NCI-H2171 treated with DMSO at 0.1 percent for 48 hours (cell line): ENCODE measurements at places on chromosomes 1 and 21.

DNA sequence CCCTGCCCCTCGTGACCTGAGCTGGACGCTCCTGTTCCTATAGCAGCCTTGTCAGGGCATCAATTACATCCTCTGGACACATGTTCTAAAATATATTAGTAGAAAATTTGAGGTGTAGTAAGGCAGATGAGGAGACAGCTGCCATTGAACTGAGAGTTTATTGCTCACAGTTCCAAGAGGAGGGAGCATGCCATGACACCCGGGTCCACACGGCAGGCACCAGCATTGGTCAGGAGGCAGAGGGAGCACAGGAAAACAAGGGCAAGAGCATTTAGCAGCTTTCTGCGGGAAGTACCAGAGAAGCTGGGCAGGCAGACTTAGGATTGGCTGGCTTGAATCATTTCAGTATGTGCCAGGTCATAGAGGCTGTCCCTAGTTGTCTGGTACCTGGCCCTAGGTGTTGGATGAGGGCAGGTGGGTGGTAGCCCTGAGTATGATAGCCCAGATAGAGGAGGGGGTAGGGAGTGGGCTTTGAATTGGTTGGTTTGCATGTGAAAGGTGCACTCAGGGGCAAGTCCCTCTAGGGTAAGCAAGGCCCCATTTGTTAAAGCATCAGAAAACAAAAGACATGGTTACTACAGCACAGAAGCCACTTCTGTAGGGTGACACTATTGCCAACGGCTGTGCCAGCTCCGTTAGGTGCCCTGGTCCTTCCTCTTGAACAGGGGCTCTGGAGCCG lies 223.6 kb upstream of the RAB4A start:
- DNase-seq: no peak

DNA sequence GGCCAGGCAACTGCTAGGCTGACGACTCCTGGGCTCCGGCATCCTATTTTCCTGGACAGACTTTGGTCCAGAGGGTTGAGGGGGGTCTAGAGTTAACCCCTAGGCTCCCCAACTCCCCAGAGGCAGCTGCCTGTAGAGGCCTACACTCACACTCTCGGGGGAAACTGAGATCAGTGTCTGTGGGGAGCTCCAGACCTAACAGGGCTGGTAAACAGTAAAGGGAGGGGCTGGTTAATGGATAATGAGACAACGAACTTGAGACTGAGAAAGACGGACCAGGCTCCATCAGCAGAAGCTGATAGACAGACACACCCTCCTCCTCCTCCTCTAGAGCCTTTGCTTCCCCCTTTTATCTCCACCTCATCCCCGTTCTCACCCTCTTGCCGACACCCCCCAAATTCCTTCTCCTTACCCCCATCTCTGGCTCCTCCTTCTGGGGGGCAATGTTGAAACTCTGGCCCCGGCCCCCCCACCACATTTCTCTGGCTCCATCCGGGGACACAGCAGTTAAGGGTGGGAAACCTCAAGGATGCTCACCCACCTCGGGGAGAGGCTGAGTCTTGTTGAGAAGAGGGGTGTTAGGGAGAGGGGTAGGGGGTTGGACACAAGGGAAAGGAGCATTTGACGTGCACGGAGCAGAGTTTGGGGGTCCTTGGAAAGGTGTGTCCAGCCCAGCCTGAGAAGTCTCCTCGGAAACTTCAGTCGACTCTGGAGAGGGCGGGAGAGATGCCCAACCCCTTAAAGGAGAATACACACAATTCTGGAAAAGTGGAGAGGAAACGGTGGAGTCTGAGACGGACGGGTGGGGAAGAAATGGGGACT lies at the start of gene MTMR11:
Gene MTMR11 (minus strand): TSS at position 710 of the 822 bp plus-strand sequence. CDS start 232 bp downstream, at position 478.
- no peak for DNase-seq

DNA sequence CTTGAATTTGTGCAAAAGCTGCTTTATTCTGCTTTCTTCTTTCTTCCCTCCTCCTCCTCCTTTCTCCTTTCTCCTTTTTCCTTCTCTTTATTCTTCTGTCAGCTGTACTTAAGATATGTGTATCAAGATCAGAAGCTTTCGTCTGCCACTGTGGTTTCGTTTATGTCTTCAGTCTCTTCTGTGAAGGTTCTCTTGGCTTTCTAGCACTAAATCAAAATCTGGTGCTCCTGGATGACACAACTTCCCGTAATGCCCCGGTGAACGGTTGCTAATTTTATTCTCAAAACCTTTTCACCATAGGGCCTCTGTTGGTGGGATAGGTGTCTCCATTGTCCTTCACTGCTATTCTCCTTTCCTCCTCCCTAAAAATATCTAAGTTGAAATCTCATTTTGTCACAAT lies 5.0 kb downstream of the ATF6 start:
- no peak for DNase-seq

- no peak for DNase-seq
These were observed 41.0 kb upstream of the CD5L start for GRCh38 chr1:157882580-157882979.

- DNase-seq: no peak
These were observed 1.6 kb upstream of the HAX1 start for GRCh38 chr1:154270833-154271232.

- DNase-seq: no peak
These were observed 201.5 kb upstream of the COL11A1 start for GRCh38 chr1:103309786-103310185.

GRCh38 chr1:153250166-153250565 lies 9.3 kb upstream of the LORICRIN start:
- no peak for DNase-seq

DNA sequence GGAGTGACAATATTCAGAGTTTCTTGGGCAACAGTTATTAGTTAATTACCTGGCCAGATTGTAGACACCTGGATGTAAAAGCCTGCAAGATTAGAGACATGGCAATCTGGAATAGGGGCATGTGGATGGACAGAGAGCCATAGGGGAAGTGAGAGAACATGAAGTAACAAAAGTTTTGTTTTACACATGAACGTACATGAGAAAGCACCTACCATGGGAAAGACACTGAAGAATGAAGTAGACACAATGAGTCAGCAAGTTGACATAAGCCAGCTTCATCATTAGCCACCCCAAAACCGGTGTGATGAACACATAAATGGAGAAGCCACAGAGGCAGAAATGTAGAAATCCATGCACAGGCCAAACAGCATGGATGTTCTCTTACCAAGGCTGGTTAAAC lies 462.1 kb upstream of the C1orf87 start:
- DNase-seq: no peak

DNA sequence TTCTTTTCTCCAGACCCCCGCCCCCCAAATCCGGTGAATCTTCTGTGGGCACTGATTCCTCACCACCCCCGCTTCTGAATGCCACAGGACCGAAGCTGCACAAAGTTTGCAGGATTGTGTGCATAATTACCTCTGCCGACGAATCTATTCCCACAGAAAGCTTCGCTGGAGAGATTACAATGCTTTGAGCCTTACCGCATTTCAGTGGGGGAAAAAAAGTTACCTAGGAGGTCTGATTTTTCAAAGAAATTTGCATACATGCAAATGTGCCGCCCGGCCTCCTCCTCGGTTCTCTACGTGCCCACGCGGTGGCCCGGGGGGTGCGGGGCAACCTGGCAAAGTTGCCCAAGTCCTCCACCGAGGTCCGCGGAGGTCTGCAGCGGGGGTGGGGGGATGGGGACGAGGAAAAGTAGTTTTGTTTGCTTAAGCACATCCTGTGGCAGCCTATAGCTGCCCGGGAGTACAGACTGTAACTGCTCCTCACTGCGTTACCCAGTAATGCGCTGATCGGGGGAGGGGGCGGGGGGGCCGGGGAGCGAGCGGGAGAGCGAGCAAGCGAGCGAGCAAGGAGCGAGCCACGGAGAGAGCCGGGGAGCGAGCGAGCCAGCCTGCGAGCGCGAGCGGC lies 563 bp upstream of the NFIA start:
- peak; percentile 70 for DNase-seq

DNA sequence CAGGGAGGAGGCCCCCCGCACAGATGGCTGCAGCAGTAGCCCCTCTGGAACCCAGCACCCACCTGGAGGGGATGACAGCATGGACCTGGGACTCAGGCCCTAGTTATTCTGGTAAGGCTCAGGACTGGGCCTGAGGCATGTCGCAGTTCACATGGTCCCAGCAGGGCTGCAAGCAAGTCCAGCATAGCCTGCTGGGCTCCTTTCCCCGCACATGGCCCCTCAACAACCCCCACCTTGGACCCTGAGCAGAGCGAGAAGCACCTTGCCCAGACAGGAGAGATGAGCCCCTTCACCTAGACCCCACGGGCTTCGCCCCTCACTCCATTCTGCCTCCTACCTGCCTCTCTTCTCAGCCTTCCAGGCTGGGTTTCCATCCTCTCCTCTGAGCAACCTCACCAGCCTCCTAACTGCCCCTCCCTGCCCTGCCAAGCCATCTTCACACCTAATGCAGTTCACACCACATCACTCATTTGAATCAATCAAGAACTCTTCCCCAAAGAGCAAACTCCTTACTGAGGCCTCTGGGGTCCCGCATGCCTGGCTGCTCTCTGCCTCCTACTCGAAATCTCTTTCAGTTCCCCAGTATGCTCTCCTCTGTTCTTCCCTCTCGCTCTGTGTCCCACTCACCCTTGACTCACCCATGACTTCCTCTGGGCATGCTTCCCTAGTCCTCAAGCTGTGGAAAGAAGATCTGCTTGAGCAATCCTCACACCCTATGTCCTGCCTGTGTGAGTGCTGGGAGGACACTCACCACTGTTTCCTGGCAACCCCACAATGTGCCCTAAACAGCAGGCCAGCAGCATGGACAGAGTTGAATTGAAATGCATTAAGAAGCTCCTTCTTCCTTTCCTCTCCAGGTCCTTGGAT lies 9.4 kb upstream of the THEMIS2 start:
- no peak for DNase-seq

- no peak for DNase-seq
These were observed 120.6 kb downstream of the PTBP2 start for GRCh38 chr1:96842215-96842614.

DNA sequence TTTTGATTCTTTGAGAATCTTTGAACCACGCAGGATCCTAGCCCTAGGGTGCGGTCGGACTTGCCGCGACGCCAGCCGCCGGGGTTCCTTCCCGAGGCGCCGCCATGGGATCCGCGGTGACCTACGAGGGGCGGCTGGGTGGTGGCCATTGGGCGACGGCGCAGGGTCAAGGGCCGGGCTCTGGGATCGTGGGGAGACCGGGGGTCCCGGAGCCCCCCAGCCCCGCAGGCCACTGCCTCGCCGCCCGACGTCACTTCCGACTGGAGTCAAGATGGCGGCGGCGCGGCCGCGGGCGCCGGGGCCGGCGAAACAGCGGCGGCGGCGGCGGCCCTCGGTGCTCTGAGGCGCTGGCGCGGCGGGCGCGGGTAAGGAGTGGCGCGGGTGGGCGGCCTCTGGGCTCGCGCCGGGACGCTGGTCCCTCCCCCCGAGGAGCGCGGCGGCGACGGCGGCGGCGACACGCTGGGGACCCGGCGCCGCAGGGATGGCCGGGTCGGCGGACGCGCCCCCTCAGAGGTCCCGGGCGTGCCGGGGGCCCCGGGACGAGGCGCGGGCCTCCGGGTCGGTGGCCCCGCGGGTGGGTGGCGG lies at the start of gene PRDM2:
Gene PRDM2 (plus strand): TSS at position 253 of the 585 bp plus-strand sequence. CDS start 15,418 bp downstream, outside the sequence.
- peak; percentile 46 for DNase-seq

DNA sequence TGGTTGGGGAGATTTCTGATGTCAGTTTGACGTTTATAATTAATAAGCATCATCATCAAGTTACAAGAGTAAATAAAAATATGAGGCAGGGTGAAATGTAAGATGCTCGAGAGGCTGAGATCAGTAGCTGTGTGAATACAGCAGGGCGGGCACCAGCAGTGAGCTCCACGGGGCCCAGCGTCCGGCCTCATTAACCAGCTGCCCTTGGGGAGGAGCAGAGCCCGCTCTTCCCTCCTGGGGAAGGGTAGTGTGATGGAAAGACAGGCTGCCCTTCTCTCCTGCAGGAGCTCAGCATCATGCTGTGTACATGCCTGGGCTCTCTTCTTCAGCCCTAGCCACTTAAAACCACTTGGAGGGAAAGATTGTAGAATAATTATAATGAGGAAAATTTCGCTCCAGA lies 23.4 kb downstream of the PDE9A start:
- no peak for DNase-seq

- DNase-seq: no peak
These were observed 49.8 kb downstream of the BCAR3 start for GRCh38 chr1:93631626-93632365.

DNA sequence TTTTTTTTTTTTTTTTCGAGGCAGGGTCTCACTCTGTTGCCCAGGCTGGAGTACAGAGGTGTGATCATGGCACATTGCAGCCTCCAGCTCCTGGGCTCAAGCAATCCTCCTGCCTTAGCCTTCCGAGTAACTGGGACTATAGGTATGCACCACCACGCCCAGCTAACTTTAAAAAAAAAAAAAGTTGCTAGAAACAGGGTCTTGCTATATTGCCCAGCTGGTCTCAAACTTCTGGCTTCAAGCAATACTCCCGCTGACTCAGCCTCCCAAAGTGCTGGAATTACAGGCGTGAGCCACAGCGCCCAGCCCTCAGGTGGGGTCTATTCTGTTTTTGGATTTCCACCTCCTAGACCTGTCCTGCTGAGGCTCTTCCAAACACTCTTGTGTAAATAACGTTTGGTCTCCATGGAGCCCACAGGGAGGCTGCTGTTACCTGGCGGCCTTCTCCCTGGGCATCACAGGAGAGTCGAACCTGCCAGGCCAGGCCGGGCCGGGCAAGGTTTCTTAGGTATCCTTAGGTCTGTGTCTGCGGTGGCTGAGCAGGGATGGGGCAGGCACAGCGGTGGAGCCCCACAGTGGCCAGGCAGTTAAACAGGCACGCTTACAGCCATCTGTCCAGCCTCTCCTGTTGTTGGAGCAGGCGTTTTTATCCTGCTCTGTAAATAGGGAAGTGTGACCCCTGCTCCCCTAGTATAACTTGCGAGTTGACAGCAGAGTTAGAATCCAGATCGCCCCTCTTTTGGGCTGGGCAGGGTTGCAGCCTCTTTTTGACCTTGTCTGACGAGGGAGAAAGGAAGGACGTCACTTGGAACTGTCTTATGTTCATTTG lies 18.8 kb downstream of the PLEKHM2 start:
- no peak for DNase-seq

DNA sequence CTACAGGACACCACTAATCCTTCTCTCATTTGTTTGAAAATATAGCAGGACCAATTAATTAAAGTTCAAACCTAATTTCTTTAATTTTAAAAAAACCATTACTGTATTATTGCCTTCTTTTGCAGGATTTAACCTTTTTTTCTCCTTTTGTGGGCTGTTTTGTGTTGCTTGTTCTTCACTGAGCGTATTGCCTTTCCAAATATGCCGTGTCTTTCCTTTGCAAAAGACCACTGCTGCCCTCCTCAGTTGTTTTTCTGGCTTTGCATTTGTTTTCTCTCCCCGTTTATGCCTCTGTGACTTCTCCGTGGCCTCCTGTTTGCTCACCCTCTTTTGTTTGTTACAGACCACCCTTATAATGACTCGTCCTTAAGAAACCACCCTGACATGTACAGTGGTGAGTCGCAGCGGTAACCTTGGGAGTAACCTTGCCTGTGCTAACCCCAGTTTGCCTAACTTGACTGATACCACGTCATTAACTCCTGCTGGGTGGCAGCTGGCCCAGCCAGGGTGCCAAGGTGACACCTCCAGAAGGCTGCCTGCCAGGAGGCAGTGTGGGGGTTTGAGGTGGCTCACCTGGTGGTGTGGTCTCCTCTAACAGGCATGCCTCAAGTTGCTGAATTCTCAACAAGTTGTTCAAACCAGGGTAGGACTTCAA lies 81.1 kb upstream of the CNTN2 start:
- peak; percentile 79 for DNase-seq
